WTC11 (cell line): ENCODE measurements at places on chromosomes 1 and 21.

GRCh38 chr21:18117176-18117575 is 127.5 kb upstream of the CHODL start:
- DNase-seq: no peak

DNA sequence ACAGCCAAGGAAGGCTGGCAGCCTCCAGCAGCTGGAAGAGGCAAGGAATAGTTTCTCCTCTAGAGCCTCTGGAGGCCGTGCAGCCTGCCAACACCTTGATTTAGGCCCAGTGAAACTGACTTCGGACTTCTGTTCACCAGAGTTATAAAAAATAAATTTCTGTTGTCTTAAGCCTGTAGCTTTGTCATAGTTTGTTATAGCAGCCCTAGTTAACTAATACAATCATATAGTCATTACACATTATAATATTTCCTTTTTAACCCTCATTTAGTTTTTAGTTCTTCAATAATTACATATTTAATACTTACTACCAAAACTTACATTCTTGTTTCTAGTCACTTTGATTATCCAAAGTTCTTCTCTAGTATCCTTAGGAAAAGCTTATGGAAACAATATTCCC is 20.3 kb downstream of the NOS1AP start:
- no peak for DNase-seq

- no peak for DNase-seq
These were observed 14.5 kb downstream of the AHDC1 start for GRCh38 chr1:27589441-27589840.

- DNase-seq: no peak
These were observed 12.4 kb downstream of the NUP133 start for GRCh38 chr1:229495782-229496181.

DNA sequence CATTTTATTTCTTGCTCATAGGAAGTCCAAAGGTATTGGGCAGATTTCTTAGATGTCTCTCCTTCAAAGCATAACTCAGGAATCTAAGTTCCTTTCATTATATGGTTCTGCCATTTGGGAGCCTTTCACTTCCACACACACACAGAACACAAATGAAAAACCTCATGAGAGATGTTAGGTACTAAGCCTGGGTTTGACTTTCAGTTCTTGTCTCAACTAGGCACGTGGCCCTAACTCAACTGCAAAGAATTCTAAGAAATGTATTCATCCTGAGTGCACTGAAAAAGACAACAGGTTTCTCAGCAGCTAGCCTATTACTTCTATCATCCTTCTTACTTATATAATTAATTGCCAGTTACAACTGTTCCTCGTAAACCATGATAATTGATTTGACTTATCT is 190.0 kb upstream of the SAMSN1 start:
- no peak for DNase-seq

- DNase-seq: no peak
These were observed 30.8 kb downstream of the SPAG17 start for GRCh38 chr1:118154220-118154619.

- DNase-seq: no peak
These were observed 67.7 kb downstream of the SELENOF start for GRCh38 chr1:86846164-86846647.

- DNase-seq: no peak
These were observed 15.0 kb downstream of the CRNN start for GRCh38 chr1:152398812-152399698.

DNA sequence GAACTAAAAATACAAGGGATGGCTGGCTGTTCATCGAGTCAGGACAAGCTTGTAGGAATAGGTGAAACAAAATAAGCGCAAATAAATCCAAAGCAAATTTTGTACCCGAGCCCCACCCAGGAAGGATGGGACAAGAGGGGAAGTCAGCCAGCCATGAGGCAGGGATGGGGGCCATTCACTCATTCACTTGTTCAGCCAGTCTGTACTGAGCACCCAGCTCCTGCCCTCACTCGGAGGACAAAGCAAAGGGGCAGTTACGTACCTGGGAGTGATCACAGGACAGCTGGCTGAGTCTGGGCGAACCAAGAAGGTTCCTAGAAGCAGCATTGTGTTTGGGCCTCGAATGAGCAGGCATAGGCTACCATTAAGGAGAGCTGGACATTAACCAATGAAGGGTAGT is 94.0 kb upstream of the VAMP3 start:
- DNase-seq: no peak

DNA sequence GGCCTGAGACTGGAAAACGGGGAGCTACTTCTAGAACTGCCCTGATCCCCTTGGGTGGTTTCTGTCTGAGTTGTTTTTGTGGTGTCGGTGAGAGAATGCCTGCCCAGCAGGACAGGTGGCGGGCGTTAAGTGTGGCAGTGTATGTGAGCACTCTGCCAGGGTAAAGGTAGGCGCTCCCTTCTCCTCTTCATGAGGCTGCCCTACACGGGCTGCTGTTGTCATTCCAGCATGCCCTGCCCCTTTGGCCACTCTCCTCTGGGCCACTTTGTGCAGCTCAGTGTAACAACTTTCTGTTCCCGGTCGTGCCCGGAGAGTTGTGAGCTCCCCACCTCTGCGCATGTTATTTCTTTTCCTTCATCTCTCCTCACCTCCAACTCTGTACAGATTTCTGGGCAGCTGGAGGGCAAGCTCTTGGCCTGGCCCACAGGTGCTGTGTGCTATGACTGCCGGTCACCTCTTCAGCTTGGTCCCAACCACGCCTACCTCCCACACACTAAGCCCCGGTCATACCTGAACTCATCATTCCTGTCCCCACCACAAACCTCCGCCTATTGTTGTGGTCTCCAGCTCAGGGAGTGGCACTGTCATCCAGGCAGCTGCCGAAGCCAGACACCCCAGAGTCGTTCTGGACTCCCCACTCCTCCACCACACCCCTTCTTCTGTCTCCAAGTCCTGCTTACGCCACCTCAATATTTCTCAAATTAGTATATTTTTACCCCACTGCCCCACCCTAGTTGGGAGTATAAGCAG is 69.0 kb downstream of the GADD45A start:
- DNase-seq: no peak

DNA sequence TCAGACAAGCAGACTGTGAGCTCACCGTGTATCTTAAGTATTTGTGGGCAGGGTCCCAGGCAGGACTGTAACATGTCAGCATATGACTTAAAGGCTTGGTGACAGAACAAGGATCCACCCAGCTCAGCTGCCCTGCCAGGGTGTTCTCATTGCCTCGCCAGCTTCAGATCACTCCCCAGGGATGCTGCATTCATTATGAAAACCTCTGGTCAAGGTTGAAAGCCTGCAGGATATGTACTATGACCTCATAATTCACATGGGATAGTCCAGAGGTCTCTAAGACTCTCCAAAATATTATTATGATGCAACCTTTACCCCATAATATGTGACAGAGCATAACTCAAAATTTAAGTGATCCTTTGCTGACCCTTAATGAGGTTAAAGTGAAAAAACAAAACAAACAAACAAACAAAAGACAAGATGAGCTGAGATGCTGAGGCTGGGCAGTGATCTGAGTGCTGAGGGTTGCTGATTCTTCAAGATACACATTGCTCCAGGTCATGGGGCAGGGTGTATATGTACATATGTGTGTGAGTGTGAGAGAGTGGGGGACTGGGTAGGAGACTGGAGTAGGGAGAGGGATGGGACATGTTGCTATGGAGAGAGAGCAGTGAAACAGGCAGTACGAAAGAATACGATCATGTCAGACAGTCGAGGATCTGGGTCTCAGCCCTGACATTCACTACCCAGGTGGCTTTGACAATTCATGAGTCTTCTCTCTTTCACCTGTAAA is 98.8 kb upstream of the DUSP10 start:
- no peak for DNase-seq

- DNase-seq: peak; percentile 87
These were observed 109.6 kb downstream of the KCNN3 start for GRCh38 chr1:154760469-154760933.

DNA sequence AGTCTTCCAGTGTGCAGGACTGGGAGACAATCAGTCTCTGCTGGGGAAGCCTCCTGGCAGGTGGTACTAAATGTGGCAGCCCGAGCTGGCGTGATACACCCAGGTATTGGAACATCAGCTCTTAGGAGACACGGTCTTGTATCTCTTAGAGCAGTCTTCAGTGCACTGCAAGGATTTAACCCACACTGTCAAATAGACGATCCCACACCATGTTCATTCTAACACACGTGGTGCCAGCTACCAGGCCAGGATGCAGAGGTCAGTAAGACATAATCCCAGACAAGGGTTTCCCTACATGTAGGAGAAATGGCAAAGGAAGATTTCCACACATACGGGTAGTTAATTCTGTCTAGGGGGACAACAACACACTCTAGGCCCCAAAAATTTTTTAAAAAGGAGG is 8.7 kb downstream of the TRIM11 start:
- no peak for DNase-seq
